ENCODE measurements at places on chromosomes 5 and 9. TPM values are rescaled to one million over a fixed set of nuclear protein-coding genes. Genes with fewer than 3 reads are reported as not detected.

The OR1Q1 gene
- 1.1 TPM for polyA plus RNA-seq

- no peak for DNase-seq
These were observed 35.0 kb downstream of the ARL15 start for GRCh38 chr5:54275361-54275760.

DNA sequence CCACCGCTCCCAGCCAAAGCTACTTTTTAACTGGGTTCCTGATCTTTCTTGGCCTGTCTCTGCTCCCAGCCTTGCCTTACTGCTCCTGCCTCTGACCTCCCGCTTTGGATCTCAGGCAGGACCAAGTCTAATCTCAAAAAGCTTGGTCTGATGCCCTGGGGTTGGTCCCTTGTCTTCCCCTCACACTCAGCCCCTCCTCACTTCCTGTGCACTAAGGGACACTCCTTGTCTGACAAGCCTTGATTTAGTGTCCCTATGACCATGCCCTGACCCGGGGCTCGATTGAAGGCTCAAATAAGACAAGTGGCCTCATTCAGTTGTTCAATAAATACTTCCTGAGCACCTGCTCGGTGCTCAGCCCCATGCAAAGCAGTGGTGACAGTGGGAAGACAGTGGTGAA lies 3.7 kb upstream of the GTF3C5 start:
- no peak for DNase-seq

GRCh38 chr5:120096413-120096812 lies 367.7 kb upstream of the PRR16 start:
- DNase-seq = peak; percentile 1

The TRIM36 gene
- polyA plus RNA-seq = 0.15 TPM

GRCh38 chr9:72151104-72151503 lies 1.9 kb downstream of the GDA start:
- no peak for DNase-seq

Measured in BJ (cell line).